Stromal cell of bone marrow (primary cell): ENCODE measurements at places on chromosomes 7 and 10.

- no peak for DNase-seq
Measured at GRCh38 chr7:155702616-155703015, 58.2 kb downstream of the RBM33 start.

- peak; percentile 67 for DNase-seq
Measured at GRCh38 chr10:91409869-91410637, at the start of gene HECTD2. Gene HECTD2 (plus strand): TSS chr10:91410344. CDS start chr10:91410439, 95 bp downstream.

DNA sequence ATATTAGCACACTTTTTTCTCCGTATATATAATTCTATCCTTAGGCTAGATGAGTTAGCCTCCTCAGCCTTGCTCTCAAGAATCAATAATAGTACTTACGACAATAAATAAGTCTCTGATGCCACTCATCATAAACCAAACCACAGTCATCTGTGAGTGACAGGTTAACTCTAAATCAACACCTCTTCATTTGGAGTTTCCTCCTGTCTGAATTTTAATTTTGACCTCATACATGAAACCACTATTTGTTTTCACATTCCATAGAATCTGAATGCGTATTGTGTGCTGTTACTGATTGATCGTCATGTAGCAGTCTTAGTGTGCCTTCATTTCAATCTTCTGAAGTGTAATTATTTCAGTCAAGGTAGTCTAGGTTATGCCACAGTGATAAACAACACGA, 85.8 kb downstream of the HGF start:
- DNase-seq, result no peak

GRCh38 chr10:94200146-94200837, 162.4 kb downstream of the NOC3L start:
- no peak for DNase-seq

DNA sequence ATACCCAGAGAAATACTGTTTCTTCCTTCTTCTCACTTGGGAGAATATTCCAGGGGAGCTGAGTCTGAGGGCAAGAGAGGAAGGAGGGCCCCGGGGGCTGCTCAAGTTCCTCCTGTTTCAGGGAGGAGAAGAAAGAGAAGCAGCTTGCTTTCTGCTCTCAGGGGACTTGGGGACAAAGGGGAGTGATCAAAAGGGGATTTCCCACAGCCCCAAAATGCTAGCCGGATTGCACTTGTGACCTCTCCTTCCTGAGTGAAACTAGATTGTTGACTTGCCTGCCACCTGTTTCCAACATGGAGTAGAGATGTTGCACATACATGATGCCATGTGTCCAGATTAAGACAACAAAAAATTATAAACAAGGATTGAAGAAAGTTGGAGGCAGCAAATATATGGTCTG, 28.7 kb upstream of the PDCD4 start:
- no peak for DNase-seq

- no peak for DNase-seq
Measured at GRCh38 chr7:43636093-43636492, 53.2 kb downstream of the STK17A start.

GRCh38 chr7:121563177-121563576, 167.1 kb upstream of the FAM3C start:
- DNase-seq, result no peak

GRCh38 chr10:24849501-24850299, 102.7 kb downstream of the PRTFDC1 start:
- no peak for DNase-seq

GRCh38 chr7:129417073-129417472, 17.2 kb upstream of the STRIP2 start:
- no peak for DNase-seq

GRCh38 chr7:139656387-139656786, 121.4 kb downstream of the HIPK2 start:
- no peak for DNase-seq

GRCh38 chr10:46560381-46560780, 3.9 kb upstream of the GPRIN2 start:
- DNase-seq, result no peak

DNA sequence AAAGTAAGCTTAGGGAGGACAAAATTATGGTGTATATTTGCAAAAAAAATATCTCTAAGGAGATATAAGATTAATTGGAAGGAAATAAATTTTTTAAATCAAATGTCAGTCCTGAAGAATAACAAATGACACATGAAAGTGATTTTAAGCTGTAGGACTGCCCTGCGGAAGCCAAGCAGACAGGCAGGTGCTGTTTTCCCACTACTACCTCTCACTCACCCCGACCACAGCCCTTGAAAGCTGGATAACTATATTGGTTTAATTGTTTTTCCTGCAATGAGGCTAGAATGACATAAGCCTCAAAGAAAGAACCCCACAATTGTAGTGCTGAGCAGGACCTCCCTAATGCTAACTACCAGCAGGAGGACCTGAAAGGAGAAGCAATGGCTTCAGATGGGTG, 68.6 kb upstream of the VIPR2 start:
- no peak for DNase-seq

DNA sequence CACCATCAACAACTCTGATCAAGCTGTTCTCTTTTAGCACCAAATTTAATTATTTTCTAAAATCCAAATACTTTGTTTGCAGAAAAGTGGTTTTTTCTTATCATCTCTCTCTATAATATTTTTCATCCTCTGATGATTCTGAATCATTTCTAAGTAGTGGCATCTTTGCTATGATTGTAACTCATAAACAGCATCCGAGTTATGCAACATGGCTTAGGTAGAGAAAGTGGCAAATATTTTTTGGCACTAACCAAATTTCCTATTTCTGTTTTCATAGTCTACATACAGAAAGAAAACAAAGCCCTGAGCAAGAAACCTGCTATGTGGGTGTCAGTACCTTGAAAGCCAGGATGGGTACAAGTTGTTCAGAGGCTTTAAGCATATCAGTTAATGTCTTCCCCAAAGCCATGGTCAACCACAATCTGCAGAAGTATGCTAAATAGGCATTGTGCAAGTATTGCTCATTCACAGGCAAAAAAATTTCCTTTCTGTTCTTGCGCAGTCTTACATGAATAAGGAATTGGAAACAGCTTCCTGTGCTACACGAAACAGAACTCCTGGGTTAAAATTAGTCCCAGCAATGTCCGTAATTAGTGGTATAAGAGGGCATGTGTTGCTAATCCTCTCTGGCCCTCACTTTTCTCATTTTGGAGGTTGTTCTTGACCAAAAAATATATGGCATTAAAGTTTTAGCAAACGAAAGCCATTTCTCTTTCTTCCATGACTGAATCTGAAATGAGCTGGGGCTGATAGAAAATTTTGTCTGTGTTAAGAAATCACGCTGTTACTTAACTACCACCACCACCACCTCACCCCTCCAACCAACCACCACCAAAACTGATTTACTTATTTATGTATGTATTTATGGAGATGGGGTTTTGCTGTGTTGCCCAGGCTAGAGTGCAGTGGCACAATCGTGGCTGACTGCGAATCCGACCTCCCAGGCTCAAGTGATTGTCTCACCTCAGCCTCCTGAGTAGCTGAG, 325.6 kb upstream of the MAGI2 start:
- DNase-seq, result peak; percentile 63

DNA sequence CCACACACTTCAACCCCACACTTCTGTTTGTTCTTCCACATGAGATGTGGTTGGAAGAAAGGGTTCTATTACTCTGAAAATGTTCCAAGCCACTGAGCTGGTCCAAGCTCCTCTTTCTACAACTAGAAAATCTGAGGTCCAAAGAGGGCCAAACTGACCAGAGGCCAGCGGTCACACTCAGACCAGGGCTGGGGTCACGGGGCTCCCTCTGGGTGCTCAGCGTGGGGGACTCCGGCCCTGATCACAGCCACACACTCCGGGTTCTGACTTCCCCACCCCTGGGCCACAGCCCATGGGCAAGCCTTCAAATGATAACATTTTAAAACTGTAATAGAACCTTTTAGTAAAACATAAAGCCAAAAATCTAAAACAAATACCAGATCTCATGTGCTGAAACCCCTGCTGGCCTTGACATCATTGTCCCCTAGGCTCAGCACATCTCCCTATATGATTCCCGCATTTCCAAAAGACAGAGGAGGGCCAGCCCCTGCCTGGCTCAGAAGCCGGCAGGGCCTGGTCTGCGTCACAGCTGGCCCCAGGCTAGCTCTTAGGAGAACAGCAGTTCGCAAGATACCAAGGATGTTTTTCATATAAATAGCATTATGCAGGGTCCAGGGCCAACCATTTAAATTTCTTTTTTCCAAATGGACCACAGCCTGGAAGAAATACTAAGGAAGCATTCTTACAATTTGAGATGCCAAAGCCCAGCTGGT, 3.3 kb downstream of the CRYGN start:
- no peak for DNase-seq

DNA sequence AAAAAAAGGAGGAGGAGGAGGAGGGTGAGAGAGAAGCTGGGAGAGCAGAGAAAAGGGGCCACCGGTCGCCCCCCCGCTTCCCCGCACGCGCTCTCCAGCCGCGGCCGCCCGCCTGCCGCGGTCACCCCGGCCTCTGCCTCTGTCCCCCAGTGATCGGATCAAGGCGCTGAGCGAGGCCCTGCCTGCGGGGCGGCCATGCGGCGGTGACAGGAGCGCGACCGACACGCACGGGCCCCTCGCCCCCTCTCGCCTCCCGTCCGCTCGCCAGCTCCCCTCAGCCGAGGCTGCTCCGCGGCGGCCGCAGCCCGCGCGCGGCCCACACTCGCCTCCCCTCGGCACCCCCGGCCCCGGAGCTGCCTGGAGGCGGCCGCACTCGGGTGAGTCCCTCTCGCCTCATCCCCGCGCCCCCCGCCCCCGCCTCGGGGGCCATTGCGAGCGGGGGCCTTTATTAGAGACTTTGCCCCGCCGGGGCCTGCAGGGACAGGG, at the start of gene GTF2I:
GTF2I (plus strand) TSS at position 27 of the 486 bp plus-strand sequence. CDS start 31,411 bp downstream, outside the sequence.
- DNase-seq, result no peak

- no peak for DNase-seq
Measured at GRCh38 chr10:95560278-95561176, 644 bp downstream of the SORBS1 start.
